ENCODE measurements at places on chromosomes 5 and 9.
A peak's percentile ranks its signal among the peaks of the same experiment; 100 is the strongest.

GRCh38 chr5:152704286-152704685 is 299.2 kb upstream of the NMUR2 start:
- no peak for DNase-seq

DNA sequence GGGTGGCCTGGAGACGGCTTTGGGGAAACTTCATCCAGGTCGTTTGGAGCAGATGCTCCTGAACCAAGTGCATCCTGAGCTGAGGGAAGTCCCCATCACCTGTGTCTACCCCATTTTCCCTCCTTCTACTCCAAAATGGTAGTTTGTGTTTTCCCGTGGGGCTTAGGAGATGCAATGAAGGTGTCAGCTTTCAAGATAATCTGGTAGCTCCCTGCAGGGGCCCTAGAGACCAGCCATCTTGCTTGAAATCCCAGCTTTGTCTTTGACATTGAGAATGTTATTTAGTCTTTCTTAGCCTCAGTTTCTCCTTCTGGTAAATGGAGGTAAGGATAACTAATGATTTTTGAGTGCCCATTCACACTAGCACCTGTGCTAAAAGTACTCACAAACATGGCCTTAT is 77.4 kb downstream of the WWC1 start:
- no peak for DNase-seq

DNA sequence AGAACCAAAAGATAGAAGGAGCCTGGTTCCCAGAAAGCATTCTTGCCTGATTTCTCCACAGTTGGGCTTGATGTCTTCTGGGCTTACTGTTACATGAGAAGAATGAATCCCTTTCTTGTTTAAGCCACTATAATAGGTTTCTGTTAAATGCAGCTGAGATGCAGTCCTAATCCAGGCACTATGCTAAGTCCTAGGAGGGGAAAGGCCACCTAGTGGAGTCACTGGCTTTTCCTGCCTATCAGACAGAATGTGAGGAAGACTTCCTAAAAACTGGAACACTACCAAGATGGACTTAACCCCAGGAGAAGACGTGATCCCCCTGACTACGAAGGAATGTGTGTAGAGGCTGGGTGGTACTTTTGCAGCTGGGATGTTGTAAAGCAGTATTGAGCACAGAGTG is 34.3 kb upstream of the FSD1L start:
- no peak for DNase-seq

GRCh38 chr5:39356263-39356662 is 8.0 kb downstream of the C9 start:
- no peak for DNase-seq

GRCh38 chr5:132417010-132417439 is 47.5 kb downstream of the SLC22A5 start:
- DNase-seq = no peak

DNA sequence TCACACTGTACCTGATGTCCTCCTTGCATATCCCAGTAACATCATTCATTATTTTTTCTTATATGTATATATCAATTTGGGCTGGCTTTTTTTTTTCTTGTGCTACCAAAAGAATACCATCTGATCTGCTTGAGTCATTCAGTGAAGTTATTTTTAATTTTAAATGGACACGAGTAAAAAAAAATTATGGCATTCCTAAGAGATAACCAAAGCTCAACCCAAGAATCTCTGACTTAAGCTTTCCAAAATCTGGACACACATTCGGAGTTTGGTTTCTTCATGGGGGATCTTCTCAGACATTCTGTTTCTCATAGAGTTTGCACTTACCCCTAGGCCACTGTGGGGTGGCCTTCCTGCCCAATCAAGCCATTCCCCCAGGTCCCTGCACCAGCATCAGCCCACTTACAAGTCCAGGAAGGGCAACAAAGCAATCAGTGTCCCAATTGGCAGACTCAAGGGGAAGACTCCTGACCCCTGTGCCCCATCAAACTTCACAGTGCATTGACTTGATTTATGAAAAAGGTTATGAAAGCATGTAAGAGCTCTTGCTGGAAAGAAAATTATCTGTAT is 49.2 kb upstream of the SPDL1 start:
- no peak for DNase-seq

- DNase-seq = peak; percentile 70
Observed at GRCh38 chr5:40736103-40736875, 19.5 kb downstream of the TTC33 start.

DNA sequence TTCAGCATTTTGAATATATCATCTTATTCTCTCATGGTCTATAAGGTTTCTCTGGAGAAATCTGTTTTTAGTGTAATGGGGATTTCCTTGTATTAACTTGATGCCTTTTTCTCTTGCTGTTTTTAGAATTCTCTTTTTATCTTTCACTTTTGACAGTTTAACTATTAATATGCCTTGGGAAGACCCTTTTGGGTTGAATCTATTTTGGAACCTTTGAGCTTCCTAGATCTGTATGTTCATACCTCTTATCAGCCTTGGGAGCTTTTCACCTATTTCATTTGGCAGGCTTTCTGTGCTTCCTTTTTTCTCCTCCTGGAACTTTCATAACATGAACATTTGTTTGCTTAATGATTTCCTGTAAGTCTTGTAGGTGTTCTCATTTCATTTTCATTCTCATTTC is 22.2 kb downstream of the RCL1 start:
- DNase-seq = no peak

GRCh38 chr5:74310386-74310785 is 330.1 kb downstream of the ENC1 start:
- no peak for DNase-seq

GRCh38 chr5:180287868-180288267 is 4.0 kb downstream of the MAPK9 start:
- DNase-seq = no peak

DNA sequence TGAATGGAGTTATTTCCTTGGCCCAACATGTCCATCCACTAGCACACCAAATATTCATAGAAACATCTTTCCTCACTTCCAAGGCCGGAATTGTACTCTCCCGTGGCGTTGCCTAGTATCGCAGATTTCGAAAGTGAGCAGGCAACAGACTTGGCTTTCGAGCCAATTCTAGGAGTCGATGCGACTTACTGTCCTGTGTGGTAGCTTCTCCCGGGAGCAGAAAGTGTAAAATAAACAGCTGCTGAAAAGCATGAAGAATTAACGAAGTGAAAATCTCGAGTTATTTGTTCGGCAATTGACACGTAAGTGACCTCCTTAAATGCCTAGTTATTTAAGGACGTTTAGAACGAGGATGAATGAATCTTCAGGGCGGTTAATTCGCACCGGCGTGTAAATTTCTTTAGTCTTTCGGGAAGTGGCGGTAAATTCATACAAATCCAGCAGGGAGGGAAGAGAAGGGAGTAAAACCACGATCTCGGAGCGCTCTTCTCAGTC is 449 bp upstream of the PCSK5 start:
- DNase-seq = no peak

DNA sequence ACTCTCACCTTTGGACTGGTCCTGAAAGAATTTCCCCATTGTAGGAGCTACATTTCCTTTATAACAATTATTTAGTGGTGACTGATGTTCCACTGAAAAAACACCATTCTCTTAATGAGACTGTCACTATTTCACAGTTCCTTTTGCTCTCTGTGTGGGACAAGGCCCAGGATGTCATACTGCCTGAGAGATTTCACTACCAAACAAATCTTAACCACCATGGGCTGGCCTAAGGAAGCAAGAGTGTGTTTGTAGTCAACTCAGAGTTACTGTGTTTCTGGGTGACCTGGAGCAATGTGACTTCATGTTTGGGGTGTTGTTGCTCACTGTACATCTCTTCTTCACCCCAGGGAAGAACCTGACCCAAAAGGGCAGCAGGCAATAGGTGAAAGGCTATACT is 50.1 kb upstream of the ZNF608 start:
- DNase-seq = no peak

DNA sequence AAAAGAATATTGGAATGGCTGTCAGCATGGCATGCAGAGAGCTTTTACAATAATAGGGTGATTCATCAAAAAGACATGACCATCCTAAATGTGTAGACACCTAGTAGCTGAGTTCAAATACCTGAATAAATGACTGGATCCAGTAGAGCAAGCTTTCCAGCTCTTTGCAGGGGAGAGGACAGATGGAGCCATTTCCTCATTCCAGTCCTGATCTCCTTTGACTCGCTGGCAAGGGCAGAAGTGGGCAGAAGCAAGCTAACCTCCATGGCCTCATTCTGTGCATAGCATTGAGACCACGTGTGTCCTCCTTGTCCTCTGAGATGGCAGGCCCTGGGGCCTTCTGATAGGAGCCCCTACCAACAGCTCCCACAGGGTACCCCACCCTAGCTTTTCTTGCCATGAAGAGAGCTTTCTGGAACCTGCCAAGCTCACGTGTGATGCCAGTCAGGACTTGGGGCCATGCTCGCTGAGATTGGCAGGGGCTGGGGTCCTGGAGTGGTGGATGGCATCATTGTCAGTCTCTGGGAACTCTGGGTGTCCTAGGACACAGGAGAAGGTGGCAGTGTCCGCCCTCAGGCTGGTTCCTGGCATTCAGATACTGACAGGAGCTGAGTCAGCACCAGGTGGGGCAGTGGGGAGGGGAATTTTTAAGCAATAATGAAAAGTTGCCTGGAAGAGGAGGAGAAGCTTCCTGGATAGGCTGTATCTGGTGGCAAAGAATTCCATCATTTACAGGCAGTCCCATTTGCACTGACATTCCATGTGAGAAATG is 33.6 kb downstream of the WWC1 start:
- no peak for DNase-seq

- DNase-seq = no peak
Observed at GRCh38 chr5:74975582-74975981, 76.8 kb downstream of the GCNT4 start.

DNA sequence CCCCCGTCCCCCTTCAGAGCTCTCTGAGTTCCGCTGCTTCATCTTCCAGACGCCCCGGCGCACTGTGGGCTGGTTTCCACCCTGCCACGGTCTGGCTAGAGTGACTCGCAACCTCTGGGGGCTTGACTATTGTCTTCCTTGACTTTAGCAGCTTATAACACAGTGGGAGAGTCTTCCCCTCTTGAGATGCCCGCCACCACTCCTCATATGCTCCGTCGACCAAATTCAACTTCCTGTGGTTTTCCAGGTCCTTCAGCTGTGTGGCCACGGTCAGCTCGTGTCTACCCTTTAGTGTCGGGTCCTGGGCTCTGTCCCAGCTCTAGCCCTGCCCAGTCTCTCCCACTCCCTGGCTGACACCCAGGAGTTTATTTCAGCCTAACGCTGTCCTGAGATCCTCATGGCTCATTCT is 28.2 kb upstream of the NCS1 start:
- DNase-seq = no peak

DNA sequence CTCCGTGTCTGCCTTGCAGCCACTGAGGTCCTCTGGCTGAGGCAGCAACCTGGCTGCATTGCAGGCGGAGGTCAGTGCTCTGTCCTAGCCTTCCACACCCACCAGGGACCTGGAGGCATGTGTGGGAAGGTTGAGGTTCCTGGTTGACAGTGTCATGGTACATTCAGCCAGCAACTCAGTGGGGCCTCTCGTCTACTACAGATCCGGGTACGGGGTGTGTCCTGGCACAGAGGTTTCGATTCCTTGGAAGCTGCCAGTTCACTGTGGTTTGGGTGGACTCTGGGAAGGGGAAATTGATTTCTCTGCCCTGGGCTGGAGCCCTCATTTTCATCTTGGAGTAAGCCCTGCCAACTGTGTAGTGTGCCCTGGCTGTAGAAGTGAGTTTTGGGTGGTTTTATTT is 45.1 kb downstream of the PDE8B start:
- no peak for DNase-seq

- DNase-seq = no peak
Observed at GRCh38 chr5:34616651-34617050, 39.5 kb upstream of the RAI14 start.

- DNase-seq = no peak
Observed at GRCh38 chr9:128986671-128987070, 39.2 kb downstream of the NUP188 start.

- DNase-seq = no peak
Observed at GRCh38 chr5:168859471-168859870, 280.3 kb upstream of the PANK3 start.

GRCh38 chr5:88686726-88687125 is 196.3 kb downstream of the MEF2C start:
- DNase-seq = no peak

DNA sequence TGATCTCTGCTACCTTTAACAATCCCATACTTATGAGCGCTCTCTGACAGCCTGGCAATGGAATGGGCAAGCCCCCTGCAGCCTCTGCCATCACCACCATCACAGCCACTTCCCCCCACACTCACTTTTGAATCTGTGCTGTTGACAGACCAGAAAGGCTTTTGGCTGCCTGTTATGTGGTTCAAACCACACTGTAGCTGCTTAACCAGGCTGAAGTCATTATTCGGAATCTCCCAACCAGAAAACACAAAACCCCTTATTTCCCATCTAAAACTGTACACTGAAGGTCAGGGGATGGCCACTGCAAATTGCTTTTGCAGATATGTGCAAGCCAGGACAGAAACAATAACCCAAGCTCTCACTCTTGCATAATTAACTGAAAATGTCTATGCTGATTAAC is 35.8 kb downstream of the PTCH1 start:
- no peak for DNase-seq

DNA sequence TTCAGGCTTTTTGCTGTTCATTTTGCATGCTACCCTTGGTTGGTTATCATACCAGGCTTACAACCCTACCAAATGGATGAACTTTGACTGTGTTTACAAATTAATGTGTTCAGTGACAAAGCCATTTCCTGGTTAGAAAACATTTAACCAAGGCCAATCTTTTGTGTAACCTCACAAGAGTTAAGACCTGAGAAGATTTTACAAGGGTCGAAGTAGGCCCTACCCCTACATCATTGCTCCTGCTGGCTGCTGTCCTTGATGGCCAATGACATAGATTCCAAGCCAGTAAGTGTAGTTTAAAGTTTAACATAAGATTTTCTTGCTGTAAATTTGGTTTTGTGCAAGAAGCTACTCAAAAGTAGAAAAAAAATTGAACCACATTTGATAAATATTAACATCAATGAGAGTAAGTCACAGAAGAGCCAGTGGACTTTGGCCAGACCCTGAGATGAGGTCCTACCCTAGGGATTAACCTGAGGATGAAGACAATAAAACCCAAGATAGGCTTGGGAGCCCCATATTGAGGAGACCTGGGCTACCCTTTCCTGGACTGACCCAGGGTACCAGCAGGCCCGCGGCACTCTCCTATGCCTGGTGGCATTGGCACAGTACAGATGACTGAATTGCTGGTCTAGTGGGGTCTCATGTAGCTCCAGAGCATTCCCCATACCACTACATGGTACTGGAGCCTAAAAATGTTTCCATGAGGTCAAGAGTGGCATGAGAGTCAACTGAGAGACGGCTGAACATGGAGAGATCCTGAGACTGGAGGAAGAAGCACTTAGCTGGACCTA is 8.3 kb downstream of the C1QTNF3 start:
- no peak for DNase-seq

DNA sequence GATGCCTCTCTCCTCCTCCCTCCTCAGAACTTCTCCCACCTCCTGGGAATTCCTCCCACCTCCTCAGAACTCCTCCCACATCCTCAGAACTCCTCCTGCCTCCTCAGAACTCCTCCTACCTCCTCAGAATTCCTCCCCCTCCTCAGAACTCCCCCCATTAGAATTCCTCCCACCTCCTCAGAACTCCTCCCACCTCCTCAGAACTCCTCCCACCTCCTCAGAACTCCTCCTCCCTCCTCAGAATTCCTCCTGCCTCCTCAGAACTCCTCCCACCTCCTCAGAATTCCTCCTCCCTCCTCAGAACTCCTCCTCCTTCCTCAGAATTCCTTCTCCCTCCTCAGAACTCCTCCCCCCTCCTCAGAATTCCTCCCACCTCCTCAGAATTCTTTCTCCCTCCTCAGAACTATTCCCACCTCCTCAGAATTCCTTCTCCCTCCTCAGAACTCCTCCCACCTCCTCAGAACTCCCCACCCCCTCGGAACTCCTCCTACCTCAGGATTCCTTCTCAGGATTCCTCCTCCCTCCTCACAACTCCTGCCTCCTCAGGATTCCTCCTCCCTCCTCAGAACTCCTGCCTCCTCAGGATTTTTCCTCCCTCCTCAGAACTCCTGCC is 23.9 kb downstream of the SLC46A2 start:
- DNase-seq = no peak
